Activated CD4-positive, alpha-beta T cell treated with anti-CD3 and anti-CD28 coated beads for 48 hours (primary cell): ENCODE measurements at places on chromosomes 2 and 18.

DNA sequence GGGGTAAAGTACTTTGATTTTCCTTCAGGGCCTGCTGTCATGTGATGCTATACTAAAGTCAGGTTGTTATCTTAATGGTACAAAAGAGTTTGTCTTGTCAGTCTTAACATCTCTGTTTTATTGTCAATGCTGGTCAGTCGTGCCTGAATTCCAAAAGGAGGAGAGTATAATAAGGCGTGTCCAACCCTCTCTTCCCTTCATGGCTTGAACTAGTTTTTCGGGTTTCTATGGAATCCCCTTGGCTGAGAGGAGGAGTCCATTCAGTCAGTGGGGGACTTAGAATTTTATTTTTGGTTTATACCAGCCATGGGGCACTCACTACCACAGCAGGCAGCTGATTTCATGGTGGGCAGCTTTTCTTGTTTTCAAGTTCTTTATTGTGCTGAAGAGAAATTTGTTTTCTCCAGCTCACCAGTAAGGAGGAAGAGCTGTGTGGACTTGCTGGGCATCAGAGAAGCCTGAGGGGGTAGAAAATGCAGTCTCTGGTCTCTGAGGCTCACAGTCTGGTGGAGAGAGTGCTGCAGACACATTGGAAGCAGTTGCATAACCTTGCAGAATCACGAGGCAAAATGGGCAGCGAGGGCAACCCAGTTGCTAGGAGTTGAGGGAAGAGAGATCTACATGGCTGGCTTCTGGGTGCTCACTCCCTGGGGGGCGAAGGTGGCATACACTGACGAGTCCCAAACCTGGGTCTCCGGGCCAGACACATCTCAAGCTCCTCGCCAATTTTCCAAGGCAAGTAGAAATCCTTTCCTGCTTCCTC is 193.1 kb downstream of the ZBTB7C start:
- DNase-seq = no peak

DNA sequence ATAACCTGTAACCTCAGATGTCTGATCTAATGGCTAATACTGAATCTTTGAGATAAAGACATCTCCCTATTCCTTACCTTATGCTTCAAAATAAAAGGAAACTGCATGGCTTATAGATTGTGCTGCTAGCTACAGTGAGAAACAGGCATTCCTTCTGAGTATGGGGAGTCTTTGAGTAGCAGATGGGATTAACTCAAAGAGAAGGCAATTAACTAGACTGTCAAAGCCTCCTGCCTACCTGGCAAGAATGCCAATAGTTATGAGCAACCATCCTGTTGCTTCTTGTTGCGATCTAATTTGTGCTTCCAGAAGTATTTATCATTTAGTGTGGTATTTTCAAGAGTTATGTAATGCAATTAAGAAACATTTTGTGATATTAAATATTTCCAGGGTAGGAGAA is 660.0 kb upstream of the TMEFF2 start:
- DNase-seq = no peak

DNA sequence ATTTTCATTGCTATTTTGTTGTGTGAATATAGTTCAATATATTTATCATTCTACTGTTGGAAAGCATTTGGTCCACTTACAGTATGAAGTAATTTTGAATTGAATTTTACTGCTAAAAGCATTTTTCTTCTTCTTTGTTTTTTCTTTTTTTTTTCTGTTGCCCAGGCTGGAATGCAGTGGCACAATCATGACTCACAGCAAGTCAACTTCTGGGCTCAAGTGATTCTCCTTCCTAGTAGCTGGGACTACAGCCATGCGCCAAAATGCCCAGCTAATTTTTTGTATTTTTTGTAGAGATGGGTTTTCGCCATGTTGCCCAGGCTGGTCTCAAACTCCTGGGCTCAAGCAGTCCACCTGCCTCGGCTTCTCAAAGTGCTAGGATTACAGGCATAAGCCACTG is 2.4 kb upstream of the ETAA1 start:
- DNase-seq = no peak

DNA sequence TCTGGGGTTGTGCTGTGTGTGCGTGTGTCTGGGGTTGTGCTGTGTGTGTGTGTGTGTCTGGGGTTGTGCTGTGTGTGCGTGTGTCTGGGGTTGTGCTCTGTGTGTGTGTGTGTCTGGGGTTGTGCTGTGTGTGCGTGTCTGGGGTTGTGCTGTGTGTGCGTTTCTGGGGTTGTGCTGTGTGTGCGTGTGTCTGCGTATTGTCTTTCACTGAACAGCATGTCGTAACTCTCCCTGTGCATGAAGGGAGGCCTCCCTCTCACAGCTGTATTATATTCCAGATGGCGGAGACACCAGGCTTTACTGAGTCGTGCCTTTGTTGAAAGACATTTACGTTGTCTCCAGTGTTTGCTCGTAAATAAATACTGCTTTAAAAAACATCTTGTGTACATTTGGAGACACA is 5.9 kb downstream of the ACKR3 start:
- DNase-seq = no peak

DNA sequence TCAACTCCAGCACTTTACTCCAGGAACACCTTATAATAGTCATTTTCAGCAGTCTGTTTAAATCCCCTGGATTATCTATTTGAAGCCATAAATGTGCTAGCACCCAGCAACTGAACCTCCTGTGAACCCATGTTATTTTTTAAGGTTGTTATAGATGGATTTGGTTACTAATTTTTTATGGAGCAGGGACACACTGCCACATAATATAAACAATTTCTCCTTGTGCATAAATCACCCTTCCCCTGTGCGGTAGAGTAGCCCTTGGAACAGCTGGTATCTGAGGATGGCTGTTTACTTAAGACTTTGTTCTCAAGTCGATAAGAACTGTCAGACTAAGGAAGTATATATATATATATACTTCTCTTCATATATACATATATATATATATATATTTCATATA is 367.4 kb downstream of the EPHA4 start:
- DNase-seq = no peak

DNA sequence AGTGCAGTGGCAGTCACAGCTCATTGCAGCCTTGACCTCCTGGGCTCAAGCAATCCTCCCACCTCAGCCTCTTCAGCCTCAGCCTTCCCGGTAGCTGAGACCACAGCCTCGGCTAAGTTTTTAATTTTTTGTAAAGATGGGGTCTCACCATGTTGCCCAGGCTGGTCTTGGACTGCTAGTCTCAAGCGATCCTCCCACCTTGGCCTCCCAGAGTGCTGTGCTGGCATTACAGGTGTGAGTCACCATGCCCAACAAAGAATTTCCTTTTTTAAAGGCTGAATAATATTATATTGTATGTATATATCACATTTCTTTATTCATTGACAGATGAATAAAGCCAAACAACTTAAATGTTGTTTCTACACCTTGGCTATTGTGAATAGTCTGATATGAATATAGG is 42.5 kb downstream of the MOB4 start:
- DNase-seq = no peak

GRCh38 chr18:75854174-75854573 is 426.7 kb upstream of the SMIM21 start:
- peak; percentile 48 for DNase-seq

DNA sequence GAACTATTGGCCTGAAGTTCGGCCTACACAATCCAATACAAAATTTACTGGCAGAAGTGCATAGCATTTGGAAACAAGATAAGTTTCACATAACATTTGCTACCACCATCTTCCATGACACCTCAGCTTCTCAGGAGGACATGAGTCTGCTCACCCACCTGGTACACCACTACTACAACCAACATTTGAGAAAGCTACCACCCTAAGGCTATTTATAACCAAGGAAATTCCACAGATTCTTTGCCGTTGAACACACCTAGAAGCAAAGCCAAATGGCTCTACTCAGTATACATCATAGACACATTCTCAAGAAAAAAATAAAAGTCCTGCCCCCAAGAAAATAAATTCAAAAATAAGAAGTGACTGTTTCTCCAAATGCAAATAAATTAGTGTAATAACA is 145.3 kb downstream of the SPAG16 start:
- DNase-seq = no peak

GRCh38 chr2:37851428-37851827 is 73.7 kb upstream of the RMDN2 start:
- DNase-seq = no peak

DNA sequence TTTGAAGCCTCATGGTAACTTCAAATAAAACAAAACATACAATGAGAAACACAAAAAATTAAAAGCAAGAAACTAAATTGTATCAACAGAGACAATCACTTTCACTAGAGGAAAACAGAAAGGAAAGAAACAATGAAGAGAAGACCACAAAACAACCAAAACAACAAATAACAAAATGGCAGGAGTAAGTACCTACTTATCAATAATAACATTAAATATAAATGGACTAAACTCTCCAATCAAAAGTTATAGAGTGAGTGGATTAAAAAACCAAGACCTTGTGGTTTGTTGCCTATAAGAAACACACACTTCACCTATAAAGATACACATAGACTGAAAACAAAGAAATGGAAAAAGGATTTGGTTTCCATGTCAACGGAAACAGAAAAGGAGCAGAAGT is 830.1 kb upstream of the TMEFF2 start:
- no peak for DNase-seq

DNA sequence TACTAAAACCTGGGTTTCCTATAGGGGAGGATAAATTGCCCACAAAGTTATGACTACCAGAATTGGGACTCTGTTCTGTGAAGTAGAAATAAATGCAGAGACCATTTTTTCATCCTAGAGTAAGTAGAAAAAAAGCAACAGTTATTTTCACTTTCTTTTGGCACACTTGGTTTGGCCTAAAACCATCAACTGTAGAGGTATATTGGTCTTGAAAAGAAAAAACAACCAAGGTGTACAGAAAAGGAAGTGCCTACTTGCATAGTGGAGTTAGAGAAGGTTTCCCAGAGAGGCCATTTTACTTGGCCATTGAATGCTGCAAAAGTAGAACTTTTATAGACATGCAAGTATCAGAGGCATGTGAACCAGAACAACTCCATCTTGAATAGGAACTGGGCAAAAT is 89.4 kb upstream of the TACR1 start:
- DNase-seq = no peak

DNA sequence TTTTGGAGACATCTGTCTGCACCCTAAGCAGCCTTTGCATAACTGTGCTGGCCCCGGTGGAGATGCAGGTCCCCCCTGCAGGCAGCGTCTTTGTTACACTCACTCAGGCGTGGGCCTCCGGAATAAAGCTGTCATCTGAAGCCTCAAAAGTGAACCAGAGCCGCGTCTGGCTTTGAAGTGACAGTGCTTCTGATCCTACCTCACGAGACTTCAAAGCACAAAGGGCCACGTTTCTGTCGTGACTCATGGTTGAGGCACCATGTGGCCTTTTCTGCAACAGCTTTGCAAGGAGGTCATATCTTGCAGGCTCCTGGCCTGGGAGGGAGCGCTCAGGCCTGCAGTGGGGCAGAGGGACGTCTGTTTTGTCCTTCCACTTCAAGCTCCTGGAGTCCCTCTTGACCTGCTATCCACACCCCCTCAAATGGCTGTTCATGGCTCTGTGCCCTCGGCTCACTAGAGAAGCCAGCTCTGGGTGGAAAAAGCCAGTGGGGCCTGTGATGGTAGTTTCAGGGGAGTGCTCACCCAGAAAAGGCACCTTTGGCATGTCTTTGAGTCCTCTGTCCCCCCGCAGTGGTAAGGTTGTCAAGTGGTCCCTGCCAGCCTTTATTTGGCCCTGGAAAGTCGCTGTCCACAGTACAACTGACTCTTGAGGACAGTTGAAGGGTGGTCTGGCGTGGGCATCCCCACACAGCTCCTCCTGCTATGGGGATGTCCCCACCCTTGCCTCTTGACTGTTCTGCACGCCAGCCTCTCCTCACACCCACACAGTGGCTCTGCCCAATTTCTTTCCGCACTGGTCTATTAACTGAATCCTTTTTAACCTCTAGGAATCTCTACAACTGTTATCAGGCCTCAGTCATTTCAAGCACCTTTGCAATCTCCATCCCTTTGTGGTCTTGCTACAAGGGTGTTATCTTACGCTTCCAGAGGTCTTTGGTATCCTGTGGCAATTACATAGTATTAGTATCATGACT is 19.3 kb downstream of the GPR55 start:
- peak; percentile 94 for DNase-seq

GRCh38 chr2:128320906-128321771 is 2.5 kb upstream of the HS6ST1 start:
- DNase-seq = no peak

DNA sequence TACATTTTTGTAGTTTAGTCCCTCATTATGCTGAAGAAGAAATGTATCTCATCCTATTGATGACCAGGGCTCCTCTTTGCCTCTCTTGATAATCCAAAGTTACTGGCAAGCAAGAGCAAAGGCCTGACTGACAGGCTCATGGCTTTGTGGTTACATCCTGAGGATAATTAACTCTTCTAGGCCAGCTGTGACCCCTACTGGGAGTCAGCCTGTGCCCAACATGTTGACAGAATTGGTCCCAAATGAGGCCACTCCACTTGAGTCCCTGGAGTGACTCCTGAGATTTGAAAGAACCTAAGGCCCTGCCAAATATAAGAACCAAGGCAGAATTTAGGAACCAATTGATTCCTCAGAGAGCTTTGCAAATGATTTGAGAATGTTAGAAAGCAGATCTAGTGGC is 973.8 kb upstream of the CELF4 start:
- no peak for DNase-seq

- no peak for DNase-seq
Observed at GRCh38 chr18:35691625-35692024, 110.1 kb downstream of the GALNT1 start.

GRCh38 chr2:46018773-46019591 is 278.2 kb upstream of the EPAS1 start:
- no peak for DNase-seq

- DNase-seq = no peak
Observed at GRCh38 chr2:13113002-13113401, 396.3 kb downstream of the TRIB2 start.

DNA sequence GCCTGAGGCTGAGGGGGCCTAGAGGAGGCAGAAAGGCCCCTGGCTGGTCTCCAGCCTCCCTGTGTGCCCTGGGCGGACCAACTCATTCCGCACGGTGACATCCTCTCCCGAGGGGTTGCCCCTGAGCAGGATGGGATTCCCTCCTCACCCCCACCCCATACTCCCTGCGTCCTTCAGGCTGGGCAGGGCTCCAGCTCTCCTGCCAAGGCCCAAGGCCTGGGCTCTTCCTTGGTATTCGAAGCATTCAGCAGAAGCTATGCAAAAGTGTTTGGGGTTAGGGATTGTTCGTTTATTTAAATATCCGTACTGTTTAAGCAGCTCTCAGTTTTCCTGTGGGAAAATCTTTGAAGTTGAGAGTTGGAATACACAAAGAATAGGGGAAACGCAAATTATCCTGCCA is 113.1 kb upstream of the RAB12 start:
- DNase-seq = no peak

- no peak for DNase-seq
Observed at GRCh38 chr2:101305492-101306078, 2.9 kb downstream of the RNF149 start.

- no peak for DNase-seq
Observed at GRCh38 chr2:179253226-179253625, 11.4 kb downstream of the SESTD1 start.

- DNase-seq = no peak
Observed at GRCh38 chr2:231186325-231186724, 12.1 kb upstream of the ARMC9 start.
